Aorta (tissue), 5 donors: ENCODE measurements at places on chromosomes 7 and 10. TPM values are rescaled to one million over a fixed set of nuclear protein-coding genes. Genes with fewer than 3 reads are reported as not detected.

CCDC3 gene
- total RNA-seq = 166 TPM

MEIG1 gene
- total RNA-seq = not detected

DNA sequence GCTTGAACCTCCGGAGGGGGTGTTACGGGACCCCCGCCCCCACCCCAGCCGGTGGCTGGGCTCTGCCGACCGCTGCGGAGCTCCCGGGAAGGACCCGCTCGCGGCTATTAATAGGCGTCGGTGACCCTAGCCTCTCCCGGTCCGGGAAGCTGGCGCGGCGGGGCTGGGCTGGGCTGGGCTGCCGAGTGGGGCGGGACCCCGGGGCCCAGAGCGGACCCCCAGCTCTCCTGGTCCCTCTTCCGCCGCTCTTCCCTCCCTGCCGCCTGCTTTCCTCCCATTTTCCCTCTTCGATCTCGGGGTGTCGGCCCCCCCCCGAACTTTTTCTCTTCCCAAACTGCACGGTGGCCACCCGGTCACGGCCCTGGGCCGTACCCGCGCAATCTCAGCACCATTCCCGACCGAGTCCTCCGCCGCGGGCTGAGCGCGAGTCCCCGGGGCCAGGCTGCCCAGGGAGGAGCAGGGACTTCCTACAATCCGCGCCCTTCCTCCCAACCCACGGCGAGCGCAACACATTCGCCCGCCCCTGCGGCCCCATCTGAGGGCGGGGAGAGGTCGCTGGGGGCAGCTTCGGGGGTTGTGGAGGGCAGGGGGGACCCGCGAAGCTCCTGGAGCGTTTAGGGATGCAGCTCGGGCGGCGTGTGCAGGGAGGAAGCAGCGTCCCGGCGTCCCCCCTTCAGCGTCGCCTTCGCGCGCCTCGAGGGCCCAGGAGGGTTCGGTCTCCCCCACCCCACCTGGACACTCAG lies 3.1 kb upstream of the ELFN1 start:
- DNase-seq = peak; percentile 45

GRCh38 chr7:138606236-138606635 lies 94.9 kb downstream of the SVOPL start:
- no peak for DNase-seq

GRCh38 chr7:132169730-132170129 lies 406.5 kb downstream of the PLXNA4 start:
- no peak for DNase-seq

MMD2 gene
- total RNA-seq = not detected

DNA sequence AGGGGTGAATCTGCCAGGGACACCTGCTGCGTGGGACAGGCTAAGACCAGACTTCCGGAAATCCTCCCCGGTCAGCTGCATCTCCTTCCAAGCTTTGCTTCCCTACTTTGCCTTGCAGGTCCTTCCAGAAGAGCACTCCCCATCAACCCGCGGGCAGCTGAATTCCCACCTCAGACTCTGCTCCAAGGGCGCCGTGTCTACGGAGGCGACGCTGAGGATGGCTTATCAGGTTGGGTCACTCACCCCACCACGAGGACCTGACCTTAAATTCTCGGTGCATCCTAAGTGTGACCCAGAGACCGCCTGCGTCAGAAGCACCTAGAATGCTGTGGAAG lies 78.9 kb upstream of the KMT2C start:
- DNase-seq = peak; percentile 68

DNA sequence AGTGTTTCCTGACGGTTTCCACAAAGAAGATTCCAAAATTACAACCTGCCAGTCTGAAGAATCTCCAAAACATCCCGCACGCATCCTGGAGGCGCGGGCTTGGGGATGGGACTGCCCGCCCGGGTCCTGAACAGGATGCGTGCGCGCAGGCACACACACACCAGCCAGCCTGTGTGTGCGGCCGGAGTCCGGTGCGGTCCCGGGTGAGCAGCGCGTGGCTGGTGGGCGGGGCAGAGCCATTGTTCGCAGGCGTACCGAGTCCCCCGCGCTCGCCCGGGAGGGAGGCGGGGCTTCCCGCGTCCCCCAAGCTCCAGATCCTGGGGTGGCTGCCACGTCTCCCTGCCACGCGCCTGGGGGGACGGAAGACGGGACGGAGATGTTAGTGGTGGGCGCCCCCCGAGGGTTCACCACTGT lies 675 bp upstream of the SCD start:
- peak; percentile 91 for DNase-seq

- DNase-seq = no peak
Observed at GRCh38 chr7:139494835-139495579, 11.5 kb upstream of the KLRG2 start.

SORCS3 gene
- total RNA-seq = 0.29 TPM

DNA sequence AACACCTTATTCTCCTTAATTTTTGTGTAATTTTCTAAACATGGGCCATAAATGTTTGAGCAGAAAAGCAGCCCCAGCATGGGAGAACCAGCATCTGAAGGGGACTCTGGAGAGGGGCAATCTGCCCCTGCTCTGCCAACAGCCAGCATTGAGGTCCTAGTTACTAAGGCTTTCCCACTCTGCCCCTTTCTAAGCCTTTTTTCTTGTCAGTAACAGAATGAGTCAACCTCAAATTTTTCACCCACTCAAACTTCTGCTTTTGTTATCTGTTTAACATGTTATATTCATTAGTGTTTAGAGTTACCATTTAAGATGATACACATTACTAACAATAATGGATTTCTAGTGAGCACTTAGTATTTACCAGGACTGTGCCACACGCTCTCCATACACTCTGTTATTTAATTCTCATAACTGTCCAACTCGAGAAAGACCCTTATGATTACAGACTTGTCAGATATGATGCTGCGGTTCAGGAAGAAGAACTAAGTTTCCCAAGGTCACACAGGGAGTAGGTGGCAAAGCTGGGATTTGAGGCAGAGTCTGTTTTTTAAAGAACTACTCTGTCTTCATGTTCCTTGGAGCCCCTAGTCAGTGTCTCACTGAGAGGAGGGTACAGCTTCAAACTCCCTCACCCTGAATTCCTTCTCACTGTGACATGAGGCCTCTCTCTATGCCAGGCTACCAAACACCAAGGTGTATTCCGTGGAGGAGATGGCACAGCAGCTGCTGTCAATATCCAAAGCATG lies 19.9 kb upstream of the GPAM start:
- no peak for DNase-seq
